Gastroesophageal sphincter (tissue), 4 donors: ENCODE measurements at places on chromosomes 4 and X. TPM values are rescaled to one million over a fixed set of nuclear protein-coding genes. Genes with fewer than 3 reads are reported as not detected.

- no peak for ATAC-seq
Observed at GRCh38 chrX:108165383-108166111, 74.0 kb downstream of the ATG4A start.

GRCh38 chr4:41525129-41525528, 12.8 kb upstream of the LIMCH1 start:
- ATAC-seq, result peak; percentile 77

DNA sequence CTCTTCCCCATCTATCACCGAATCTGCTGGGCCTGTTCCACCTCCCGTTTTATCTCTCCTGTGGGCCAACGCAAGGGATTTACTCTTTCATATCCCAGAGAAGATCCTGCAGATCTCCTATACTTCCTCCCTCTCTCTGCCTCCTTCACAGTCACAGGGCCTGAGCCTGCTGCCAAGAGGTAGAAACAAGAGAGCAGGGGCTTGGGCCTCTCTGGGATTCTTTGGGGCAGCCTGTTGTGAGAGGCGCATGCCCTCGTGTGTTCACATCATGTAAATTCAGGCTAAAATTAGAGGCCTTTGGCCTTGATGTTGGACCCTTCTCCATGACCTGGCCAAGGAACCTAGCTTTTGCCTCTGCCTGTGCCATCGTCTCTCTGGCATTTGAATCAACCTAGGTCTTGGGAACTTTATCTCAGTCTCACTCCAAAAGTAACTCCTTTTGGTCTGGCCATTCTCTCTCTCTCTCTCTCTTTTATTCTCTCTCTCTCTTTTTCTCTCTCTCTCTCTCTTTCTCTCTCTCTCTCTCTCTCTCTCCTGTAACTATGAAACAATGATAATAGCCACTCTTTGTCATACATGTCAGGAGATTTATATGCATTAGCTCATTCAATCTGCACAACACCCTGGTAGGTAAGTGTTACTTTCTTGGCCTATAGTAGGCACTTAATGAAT, 20.0 kb upstream of the EFNB1 start:
- peak; percentile 72 for ATAC-seq

Gene COMMD8
- total RNA-seq, result 25.2 TPM

DNA sequence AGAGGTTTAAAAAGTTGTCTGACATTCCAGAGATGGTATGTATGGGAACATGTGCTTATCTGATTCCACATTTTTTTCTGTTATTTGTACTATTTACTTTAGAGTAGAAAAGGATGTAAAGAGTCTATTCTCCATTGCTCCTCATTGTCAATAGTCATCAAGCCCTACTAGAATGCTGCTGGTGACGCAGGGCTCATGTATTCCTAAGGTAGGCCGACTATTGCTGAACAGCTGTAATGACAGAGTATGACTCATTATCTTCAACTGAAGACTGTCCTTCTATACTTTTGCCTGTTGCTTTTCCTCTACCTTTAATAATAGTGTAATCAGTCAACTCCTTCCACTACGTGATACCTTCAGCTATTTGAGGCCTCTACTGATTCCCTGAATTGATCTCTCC, 509.1 kb upstream of the NR3C2 start:
- ATAC-seq, result no peak

Gene DDX53
- total RNA-seq, result not detected

- no peak for ATAC-seq
Observed at GRCh38 chr4:162010362-162010761, 153.4 kb downstream of the FSTL5 start.

GRCh38 chr4:85756938-85757337, 282.0 kb downstream of the ARHGAP24 start:
- ATAC-seq, result no peak

Gene CT45A2
- total RNA-seq, result not detected

DNA sequence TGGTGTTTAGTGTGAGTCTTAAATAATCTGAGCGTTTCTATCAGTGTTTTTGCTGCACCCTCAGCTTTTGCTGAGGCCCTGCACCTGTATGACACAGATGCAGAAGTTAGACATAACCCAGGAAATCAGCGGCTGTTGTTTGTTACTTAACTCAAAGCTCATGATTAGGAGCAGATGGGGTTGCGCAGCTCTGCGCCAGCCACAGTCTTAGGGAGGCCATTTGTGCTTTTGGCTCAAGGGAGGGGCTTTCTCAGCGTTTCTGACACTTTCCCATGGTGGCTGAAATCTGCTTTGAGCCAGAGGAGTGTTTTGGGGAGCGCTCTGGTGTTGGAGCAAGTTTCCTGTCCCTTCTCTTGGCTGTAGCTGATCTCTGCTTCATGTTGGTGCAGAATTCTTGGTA, 433.8 kb downstream of the NAF1 start:
- no peak for ATAC-seq

GRCh38 chr4:87633243-87633642, 16.8 kb upstream of the DMP1 start:
- no peak for ATAC-seq

Gene CTAG1B
- total RNA-seq, result not detected

GRCh38 chr4:87375719-87376291, 15.2 kb downstream of the HSD17B11 start:
- peak; percentile 84 for ATAC-seq

DNA sequence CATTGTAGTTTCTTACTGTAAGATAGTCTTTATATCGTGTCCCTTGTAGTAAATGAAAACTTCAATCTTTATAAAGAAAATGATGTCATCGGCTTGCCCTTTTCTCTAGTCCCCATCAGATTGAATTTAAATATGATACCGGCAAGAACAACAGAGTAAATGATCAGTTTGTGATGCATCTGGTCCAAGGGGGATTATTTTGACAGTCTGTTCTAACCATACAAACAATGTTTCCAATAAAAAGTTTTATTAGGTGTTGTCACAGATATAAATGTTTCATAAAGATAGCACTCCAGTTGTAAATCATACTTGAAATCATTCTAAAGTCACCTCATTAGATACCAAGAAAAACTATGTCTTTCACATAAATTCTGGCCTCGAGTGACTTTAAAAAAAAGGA, 72.3 kb downstream of the SLC9A6 start:
- no peak for ATAC-seq

- no peak for ATAC-seq
Observed at GRCh38 chrX:122218666-122219065, 965.4 kb upstream of the GRIA3 start.

- ATAC-seq, result no peak
Observed at GRCh38 chrX:40514376-40514775, 66.4 kb upstream of the ATP6AP2 start.

Gene SPANXN2
- not detected for total RNA-seq

- ATAC-seq, result no peak
Observed at GRCh38 chr4:174686826-174687225, 142.2 kb downstream of the GLRA3 start.

Gene RRH
- total RNA-seq, result 0.27 TPM

GRCh38 chrX:133511041-133511440, 95.8 kb upstream of the GPC4 start:
- no peak for ATAC-seq

Gene IL21
- total RNA-seq, result not detected

Gene ATOH1
- not detected for total RNA-seq

DNA sequence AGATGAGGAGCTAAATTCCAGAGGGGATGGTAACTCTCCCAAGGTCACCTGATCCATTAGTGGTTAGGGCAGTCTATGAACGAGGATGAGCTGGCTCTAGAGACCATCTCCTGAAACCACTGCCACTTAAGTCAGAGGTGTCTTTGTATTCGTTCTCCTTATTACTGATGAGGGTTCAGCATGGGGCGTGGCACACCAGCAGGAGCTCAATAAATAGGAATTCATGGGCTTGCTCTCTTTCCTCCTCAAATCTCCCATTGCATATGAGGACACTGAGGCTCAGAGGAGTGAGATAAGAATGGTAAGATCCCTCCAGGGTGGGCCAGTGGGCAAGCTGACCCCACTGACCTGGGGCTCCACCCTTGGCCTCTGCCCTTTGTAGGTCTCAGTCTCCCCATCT, 1.7 kb upstream of the GATA1 start:
- ATAC-seq, result no peak

Gene TLR8
- total RNA-seq, result 6.7 TPM

DNA sequence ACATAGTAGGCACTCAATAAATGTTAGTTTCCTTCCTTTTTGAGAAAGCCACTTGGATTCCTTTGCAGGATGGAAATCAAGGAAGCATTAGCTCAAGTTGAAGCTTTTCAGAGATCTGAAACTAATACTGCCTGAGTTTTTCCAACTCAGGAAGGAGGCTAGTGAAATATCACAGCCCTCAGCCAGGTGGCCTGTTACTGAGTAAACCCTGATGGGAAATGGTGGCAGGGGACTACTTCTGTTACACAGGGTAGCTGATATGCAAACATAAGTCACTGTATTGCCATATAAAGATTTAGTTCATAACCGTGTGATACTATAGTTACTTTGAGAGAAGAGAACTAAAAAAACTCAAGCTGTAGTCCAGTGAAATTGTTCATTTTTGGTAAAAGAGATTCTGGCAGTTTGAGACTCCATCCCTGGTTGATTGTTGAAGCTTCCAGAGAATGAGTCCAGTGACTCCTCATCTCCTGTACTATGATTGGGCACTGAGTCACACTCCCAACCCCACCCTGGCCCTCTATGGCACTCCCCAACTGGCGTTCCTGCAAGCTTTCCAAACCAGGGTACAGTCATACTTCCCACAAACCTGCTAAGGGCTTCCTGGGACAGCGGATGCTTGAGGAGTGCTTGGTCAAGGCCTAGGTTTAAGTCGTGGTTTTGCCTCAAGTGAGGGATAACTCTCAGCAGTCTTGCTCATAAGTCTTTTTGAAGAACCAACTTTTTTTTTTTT, 81.8 kb downstream of the MID1IP1 start:
- ATAC-seq, result no peak

DNA sequence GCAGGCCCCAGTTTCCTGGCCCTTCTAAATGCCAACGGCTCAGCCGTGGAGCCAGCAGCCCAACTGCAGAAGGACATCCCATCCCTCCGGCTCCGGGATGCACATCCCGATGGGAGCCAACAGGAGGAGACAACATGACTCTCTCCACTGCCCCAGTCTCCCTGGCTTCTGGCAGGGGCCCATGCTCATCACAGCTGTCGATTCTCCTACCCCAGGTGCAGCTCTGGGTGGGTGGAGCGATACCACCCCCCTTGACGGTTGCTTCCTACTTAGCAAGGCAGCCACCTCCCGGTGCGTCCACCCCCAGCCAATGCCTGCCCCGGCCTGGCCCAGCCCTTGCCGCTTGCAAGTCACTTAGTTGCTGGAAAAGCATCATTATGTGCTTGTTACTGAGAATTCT, 19.5 kb downstream of the ZNF275 start:
- ATAC-seq, result no peak

Gene ERVMER34-1
- 0.93 TPM for total RNA-seq

Gene IGFBP7
- 812 TPM for total RNA-seq

Gene TCEAL5
- not detected for total RNA-seq

Gene OPN1MW
- total RNA-seq, result not detected

GRCh38 chrX:115624916-115625315, 63.9 kb downstream of the PLS3 start:
- ATAC-seq, result no peak
